ENCODE measurements at places on chromosomes 7 and 10.

DNA sequence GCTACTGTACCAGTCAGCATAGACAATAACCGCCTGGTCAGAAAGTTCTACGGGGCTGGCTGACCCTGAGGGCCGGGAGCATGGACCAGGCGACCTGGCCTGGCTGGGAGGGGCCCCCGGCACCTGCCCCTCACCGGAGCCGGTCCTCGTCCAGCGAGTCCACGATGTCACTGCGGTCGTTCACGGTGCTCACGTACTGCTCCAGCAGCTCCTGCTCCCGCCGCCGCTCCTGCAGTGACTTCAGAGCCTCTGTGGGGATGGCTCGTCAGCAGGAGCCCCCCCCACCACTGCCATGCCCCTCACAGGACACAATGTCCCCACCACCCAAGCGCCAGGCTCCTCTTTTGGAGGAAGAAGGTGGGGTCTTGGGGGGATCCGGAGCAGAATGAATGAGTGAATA is 22.7 kb downstream of the MICALL2 start:
- DNase-seq = no peak

GRCh38 chr10:6163364-6164270 is 39.1 kb upstream of the PFKFB3 start:
- peak; percentile 99 for DNase-seq

DNA sequence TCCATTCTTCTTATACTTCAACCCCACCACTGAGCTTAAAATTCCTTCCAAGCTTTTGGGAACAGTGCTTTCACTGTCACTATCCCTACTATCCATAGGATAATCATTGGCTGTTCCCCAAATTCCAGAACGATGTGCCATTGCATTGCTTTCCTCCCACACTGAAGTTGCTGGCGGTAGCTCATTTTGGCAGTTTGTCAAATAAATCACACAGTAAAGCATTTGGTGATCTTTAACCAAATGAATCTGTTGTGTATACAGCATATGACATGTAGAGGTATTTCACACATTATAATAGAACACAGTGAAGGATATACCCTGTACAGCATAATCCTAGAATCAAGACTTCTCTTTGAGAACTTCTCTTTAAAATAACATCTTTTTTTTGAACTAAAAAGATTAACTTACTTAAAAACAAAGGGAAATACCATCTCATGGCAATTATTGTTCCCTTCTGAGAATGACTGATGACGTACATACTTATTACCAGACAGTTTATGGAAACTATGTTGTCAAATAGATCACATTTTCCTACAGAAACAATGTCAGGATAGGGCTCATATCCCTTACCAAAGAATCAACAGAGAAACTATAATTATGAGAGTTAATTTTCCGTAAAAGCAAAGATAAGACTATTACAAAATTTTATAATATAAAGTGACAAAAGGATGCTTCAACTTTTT is 93.6 kb downstream of the CTNNA3 start:
- no peak for DNase-seq

DNA sequence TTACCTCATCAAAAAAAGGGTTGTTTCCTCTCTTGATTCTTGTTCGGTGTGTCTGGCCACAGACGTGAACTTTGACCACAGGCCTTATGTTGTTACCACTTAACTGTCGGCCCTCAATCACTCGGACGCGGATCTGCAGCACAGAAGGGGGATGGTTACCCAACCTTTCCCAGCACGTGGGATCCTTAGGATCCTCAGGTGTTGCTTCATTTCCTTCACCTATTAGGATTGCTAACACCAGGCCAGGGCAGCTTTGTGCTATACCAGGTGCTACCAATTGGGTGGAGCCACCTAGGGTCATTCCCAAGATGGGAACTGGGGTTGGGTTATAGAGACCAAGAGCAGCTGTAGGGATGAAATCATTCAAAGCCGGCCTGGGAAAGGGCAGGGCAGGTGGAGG is 73.4 kb downstream of the MYOF start:
- no peak for DNase-seq

GRCh38 chr10:79402951-79403350 is 42.5 kb downstream of the ZCCHC24 start:
- DNase-seq = no peak

GRCh38 chr10:66784770-66785169 is 141.1 kb upstream of the LRRTM3 start:
- no peak for DNase-seq

DNA sequence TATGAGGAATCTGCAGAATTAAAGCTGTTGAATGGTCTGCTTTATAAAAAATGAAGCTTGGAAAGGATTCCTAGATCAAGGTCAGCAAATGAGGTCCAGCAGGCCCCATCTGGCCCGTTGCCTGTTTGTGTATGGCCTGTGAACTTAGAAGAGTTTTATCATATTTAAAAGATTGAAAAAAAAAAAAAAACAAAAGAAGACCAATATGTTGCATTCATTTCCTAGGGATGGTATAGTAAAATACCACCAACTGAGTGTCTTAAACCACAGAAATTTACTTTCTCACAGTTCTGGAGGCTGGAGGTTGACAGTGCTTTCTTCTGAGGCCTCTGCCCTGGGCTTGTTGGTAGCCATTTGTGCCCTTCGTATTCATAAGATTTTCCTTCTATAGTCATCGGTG is 109.2 kb downstream of the PPP1R3A start:
- DNase-seq = no peak

DNA sequence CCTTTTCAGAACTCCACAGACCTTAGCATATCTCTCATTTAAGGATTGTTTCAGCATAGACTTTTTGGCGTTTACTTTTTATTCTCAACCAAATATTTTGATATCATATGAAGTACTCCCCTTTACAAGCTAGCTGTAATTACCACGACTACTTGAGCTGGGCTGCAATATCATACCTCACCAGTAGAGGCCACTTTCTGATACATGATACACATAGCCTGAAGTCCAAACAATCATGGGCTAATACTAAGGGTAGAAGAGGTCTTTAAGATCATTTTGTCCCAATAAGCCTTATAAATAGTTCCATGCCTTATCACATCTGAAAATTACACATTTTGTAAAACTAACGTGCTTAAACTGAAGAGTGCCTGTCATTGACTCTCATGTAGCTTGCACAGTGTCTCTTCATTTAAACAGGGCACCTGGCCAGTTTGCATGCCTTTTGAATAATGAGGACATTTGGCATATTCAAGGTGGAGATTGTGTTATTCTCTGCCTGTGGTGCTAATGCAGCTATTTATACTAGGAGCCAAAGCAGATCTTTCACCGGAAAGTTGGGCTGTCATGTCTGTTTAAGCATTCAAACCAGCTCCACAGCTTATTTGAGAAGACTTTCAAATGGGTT is 403.7 kb upstream of the ZMIZ1 start:
- DNase-seq = no peak

DNA sequence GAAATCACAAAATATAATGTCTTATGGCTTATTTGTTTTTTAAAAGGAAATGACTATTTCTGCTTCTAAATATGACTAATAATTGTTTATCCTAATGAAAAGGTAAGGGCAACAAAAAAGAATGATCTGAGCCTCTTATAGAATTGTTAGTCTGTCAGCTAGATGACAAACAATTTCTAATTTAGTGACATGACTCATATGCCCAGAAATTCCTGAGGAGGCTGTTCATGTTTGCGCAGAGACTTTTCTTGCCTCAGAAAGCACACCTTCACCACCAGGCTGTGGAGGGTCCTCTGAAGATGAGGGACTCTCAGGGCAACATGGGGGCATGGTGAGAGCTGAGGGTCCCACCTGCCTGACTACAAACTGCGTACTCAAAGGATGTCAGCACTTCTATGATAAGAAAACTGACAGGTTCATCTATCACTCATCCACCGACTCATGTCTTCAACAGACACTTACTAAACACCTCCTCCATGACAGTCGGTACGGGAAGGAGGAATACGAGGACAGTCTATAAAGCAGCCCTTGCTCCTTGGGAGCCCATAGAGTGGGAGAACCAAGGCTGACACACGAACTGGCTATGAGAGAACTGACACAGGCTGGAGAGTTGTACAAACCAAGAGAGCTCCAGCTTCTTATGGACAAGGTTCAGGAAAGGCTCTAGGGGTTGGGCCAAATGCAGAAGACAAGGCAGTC is 102.0 kb downstream of the PKD1L1 start:
- DNase-seq = no peak

- peak; percentile 75 for DNase-seq
Measured at GRCh38 chr7:2266911-2267310, 24.9 kb downstream of the NUDT1 start.

DNA sequence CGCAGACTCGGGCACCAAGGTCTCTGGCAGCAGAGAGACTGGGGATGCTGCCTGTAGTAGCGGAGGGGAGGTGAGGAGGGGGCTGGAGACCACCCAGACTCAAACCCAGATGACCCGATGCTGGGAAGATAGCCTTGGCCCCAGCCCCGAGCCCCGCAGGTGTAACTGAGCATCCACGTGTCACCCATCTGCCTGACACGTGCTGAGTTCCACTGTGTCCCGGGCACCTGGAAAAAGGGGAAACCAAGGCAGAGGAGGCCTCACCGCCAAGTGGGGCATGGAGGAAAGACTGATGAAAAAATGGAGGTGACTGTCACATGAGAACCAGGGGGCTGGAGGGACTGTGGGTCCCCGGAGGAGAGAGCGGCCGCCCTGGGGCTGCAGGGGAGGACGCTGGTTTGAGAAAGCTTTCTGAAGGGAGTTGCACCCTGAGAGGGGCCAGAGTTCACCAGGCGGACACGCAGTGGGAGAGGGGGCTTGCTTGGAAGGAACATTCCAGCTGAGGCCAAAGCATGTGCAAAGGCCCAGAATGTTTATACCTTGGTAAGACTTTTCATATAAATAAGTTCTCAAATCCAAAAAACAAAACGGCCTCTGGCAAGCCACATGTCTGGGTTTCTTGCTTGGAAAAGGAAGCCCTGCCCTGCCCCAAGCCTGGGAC is 27.4 kb upstream of the ELN start:
- DNase-seq = no peak

DNA sequence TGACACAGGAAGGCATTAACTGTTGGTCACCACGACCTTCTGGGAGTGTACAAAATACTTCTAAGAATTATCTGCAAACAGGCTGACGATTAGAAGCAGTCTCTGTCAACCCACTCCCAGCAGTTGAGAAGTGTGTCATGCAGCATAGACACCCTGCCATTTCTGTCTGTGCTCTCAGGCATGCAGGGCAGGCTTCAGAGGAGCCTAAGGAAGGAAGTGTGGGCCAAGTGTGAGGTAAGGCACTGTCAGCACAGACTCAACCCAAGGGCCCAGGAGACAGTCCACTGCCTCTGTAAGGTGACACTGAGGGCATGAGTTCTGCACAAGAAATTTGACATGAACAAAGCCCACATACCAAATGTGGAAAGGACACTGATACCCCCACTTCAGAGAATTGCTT is 109.0 kb upstream of the VIPR2 start:
- DNase-seq = no peak

- DNase-seq = peak; percentile 30
Measured at GRCh38 chr7:126079151-126079550, 1149.5 kb upstream of the POT1 start.

DNA sequence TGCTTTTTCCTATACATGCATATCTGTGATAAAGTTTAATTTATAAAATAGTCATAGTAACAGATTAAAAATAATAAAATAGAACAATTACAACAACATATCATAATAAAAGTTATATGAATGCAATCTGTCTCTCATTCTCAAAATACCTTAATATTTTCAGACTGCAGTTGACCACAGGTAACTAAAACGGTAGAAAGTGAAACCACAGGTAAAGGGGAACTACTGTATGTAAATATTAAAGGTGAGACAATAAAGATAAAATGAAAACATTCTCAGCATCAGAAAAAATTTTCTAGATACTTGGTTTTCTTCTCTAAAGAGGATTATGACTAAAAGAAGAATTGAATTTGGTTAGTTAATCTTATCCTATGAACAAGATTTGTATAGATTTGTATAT is 6.0 kb downstream of the FKBP14 start:
- DNase-seq = no peak

GRCh38 chr7:2943851-2944601 is 99.6 kb downstream of the CARD11 start:
- DNase-seq = no peak

DNA sequence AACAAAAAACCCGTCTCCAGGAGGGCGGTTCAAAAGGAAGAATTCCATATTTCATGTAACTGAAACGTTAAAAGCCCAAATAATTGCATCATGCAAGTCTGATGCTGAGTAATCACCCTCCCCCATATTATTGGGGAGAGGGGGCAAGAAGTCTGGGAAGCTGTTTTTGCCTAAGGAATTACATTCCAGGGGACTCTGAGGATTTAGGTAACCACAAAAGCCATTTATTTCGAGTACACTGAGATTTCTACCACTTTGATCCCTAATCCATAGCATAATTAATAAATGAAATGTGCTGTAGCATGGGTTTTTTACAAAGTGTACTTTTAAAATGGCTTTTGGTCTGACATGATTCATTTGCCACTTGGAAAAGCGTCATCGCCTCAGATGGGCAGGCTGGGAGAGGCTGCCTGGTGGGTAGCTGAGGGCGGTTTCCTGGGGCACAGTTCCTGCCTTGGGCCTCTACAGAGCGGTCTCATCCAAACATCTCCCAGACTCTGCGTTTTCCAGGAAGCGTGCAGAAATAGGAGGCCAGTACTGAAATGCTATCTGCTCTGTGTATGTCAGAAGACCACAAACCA is 106.5 kb downstream of the TCF7L2 start:
- DNase-seq = no peak

- no peak for DNase-seq
Measured at GRCh38 chr7:155881471-155882350, 69.4 kb upstream of the SHH start.

DNA sequence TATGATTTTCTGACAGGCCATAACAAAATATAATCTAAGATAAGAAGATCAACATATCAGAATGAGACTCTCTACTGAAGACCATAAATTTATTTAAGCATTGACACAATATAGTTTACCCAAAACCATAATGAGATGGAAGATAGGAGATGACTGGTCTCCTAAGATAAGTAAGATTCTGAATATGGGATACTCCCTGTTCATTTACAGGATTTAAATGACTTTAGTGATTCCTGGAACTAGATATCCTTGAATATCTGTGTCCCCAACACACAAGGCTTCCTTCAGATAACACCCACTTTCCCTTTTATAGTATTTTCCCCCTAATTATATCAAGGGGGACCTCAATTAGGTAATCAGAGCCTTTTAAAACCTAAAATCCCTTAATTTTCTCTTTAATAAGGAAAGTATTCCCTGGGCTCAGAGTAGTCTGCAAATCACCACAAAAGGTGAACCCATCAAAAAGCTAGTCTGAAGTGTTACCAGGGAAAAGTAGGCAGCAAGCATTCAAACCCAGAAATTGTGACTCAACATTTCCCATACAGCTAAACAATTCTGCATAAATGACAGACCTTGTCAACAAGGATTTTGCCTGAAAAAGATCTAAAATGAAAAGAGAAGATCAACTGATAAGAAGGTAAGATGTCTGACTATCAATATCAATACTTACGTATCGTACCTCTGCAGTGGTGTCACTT is 99.9 kb downstream of the CNOT4 start:
- DNase-seq = no peak

DNA sequence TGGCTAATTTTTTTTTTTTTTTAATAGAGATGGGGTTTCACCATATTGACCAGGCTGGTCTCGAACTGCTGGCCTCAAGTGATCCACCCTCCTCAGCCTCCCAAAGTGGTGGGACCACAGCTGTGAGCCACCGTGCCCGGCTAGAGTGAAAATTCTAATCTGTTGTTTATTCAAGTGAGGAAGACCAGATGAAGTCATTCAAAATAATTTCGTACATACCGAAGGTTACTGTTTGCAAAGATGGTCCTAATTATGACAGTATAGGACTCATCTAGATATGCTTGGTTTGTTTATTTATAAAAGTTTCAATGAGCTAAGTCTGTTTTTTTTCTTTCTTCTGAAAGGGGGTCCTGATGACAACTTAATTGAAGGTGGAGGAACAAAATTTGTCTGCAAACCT is 376.8 kb downstream of the EXOC4 start:
- DNase-seq = no peak

Data from D341Med (cell line).